BE2C (cell line): ENCODE measurements at places on chromosomes 11 and 22.

GRCh38 chr11:28735511-28735910 is 627.3 kb downstream of the METTL15 start:
- DNase-seq = no peak

DNA sequence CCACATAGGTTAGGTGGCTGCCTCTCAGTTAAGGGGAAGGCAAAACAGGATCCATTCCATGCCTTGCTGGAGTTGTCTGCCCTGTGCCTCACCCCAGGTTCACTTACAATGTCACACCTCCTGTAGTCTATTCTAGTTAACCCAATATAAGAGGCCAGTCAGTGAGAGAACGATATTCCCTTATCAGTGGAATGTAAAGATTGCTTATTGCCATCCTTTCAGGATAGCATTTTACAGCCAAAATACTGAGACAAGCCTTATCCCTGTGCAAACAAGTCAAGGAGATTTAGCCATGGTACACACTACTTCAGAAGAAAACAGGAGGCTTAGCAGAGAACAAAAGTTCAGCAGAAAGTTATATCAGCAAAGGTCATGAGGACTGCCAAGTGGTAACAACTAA is 5.5 kb downstream of the CYP2R1 start:
- DNase-seq = no peak

DNA sequence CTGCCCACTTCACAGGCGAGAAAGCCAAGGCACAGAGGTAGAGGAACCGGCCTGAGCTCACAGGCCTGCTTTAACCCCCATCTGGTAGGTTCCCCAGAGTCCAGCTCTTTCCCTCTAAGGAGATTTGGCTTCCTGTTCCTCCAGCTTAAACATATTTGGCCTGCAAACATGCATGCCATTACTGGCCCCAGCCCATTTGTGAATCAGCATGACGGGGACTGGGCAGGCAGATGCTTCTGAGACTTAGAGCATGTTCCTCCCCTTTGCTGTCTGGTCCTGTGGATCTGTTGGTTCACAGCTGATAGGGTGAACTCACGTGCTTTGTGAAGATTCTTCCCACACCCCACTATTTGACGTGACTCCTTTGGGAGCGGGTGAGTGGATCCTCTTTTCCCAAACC is 12.6 kb downstream of the CHST1 start:
- DNase-seq = no peak

DNA sequence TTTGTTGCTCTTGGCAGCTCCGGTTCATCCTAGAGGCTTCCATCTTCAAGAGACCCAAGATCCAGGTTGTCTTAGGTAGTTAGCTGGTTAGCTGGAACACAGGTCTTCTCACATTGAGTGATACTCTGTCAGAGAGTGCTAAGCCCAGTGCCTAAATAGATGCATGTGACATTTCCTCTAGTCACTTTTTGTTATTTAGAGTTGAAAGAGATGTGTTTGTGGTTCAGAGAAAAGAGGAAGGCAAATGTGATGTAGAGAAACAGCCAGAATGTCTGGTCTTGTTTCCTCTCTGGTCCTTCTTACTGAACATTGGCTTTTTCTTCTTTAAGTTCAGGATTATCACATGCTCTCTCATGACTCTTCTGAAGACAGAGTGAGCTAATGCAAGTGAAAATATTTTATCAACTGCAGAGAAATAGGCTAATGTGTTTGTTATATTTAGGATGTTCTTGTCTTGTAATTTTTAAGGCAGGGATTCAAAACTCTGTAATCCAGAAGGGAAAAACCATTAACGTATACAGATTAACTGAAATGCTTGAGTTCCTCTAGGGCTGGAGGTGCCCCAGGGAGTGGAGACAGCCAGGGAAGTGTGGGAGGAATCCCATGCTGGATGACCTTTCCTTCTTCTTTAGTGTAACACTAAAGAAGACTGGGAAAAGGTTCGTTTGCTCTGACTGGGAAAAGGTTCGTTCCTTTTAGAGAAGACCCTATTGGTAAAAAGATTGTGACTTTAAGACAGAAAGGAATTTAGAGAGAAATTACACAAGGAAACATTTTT is 75.4 kb downstream of the SWAP70 start:
- no peak for DNase-seq
